ENCODE measurements at places on chromosomes 5 and 9.
A peak's percentile ranks its signal among the peaks of the same experiment; 100 is the strongest.

DNA sequence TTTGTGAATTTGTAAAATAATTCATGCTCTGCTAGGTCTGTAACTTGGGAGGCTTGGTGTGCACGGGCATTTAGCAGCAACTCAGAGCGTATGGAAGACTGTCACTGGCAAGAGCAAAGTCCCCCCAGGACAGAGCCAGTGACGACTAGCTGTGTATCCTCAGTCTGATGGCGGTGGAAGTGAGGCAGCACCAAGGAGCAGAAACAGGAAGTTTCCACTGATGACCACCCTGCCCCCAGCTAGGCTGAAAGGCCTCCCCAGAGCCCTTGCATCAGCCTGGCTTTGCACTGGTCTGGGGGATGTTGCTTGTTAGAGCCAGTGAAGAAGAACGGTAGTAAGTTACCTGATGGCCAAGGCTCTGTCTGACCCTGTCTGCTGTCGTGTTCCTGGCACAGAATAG, 66.8 kb upstream of the ABL1 start:
- no peak for DNase-seq

DNA sequence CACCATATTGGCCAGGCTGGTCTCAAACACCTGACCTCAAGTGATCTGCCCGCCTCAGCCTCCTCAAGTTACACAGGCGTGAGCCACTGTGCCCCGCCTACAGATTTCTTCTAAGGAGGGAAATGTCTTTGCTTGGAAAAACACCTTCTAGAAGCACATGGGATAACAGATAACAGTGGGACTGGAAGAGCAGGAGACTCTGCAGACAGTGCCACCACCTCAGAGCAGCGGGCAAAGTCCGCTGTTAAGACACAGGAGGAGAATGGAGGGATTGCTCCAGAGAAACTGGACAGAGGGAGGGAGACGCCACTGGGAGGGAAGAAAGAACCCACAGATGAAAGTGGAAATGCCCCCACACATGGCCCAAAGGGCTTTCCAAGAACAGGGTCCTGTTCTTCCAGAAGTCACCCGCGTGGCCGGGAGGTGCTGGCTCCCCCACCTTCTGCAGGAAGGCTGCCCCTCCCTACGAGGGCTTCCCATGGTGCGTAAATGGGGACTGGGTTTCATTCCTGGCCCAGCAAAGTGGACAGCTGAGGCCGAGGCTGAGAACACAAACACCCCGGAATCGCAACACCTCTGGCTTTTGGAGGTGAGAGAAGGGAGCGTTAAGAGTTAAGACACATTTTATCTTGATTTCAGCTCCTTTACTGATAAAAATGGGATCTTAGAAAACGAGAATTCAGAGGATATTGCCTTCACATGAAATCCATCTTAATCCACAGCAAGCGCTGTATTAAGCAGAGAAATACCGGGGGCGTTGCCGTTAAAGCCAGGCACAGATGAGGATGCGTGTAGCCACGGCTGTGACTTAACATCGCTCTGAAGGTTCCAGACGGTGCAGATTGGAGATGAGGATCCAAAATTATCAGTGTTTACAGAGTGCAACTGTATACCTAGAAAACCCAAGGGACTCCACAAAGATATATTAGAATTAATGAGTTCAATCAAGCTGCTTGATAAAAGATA, 11.2 kb downstream of the ADAMTS2 start:
- no peak for DNase-seq

DNA sequence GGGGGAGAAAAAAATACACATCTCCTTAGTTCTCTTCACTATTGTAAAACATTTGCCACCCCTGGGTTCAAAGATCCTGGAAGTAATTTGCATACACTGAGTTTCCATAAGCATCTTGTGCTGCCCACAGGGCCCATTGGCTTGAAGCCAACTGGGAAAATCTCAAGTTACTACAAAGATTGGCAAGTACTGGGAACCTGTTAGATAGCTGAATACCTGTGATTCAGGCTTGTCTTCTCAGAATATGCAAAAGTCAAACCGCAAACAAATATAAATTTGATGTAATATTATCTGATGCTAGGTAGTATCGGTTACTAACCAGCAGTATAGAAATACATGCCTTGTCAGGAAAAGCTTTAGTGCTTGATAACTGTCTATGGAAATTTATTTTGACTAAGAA, 156.9 kb upstream of the FST start:
- no peak for DNase-seq

DNA sequence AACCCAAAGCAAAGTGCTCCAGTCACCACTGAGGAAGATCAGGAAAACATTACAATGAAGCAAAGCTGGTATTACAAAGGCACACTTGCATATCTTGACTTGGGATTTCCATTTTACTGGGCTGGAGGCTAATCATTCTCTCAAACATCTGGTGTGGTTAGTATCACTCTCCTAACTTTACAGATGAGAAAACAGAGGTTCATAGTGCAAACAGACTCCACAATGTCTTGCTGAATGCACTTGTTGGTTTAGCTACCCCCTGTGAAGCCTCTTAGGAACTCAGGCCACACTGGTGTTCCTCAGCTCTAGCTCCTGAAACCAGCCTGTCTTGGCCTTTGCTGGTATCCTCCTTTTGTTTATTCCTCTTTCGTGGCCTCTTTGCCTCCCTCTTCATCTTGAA, 29.5 kb upstream of the SMAD5 start:
- no peak for DNase-seq

DNA sequence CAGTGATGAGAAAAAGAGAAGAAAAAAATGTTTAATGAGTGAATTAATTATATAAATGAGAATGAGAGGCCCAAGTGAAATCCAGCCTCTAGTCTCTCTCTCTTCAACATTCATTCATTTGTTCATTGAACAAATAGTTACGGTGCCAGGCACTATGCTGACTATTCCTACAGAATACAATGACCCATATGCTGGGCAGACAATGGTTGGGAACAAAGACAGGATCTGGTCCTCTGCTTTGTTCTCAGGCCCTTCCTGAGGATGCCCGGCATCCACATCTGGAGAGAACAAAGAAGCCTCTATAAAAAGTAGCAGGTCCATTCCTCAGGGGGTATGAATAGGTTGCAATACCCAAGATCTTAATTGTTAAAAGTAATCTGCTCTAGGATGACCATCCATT, 6.9 kb downstream of the ADAM19 start:
- no peak for DNase-seq

DNA sequence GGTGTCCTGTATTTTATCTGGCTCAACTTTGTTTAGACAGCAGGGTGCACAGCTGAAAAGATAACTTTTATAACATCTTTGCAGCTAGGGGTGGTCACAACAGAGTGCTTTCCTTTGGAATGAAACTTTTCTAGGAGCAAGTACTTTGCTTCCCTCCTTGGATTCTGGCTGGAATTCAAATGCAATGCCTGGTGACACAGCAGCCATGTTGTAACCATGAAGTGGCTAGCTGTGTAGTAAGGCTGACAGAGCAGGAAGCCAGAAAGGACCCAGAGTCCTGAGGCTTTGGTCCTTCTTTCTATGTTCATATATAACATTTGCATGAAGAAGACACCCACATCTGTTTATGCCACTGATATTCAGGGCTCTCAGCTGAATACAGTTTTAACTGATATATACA, 48.1 kb downstream of the TENT4A start:
- DNase-seq, result no peak

DNA sequence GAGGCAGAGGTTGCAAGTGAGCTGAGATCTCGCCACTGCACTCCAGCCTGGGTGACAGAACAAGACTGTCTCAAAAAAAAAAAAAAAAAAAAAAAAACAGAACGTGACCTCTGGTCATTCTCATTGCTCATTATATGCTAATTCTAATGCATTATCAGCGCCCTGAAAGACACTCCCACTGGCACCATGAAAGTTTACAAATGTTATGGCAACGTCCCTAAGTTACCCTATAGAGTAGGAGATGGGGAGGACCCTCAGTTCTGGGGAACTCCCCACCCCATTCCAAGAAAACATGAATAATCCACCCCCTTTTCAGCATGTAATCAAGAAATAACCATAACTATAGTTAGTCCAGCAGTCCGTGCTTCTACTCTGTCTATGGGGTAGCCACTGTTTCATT, 48.9 kb upstream of the DENND4C start:
- no peak for DNase-seq

GRCh38 chr5:168798065-168799023, 219.2 kb upstream of the PANK3 start:
- peak; percentile 43 for DNase-seq

GRCh38 chr5:122142480-122143164, 13.3 kb downstream of the ZNF474 start:
- DNase-seq, result no peak

GRCh38 chr5:107557051-107557658, 113.6 kb downstream of the EFNA5 start:
- DNase-seq, result no peak

GRCh38 chr5:90911169-90911568, 352.6 kb downstream of the ADGRV1 start:
- no peak for DNase-seq

DNA sequence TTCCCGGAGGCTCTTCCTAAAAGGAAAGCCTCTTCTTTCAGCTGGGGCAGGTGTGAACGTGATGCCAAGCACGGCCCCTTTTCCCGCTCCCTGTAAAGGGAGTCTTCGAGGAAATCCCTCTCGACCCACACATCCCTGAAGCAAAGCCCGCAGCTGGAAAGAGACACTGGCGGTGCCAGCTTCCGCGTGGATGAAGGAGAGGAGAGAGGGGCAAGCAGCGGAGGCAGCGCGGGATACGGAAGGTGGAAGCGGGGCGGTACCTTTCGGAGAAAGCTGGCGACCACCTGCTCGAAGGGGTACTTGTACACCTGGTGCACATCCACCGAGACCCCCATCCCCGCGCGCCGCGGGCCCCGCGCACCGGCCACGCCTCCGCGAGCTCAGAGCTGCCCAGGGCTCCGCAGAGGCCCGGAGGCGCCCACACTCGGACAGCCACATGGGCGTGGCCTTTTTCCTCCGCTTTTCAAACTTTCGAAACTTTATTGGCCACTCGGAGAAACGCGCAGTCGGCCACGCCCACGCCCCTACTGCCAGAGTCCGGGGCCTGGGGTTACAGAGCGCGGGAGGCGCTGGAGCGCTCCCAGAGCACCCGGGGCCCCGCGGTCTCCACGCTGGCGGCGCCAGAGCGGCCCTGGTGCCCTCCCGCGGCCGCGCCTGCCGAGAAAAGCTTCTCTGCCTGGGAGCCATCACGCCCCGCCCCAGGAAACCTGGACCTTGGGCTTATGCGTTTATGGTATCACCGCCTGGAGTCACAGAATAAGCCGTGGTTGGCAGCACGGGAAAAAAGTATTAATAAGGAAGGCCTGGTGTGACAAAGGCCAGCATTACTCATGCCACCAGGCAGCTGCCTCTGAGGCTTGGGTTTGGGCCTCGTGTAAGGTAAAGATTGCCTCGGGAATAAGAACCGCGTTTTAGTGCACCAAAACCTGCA, at the start of gene PRELID2:
TSS of gene PRELID2 (minus strand) at position 426 of the 931 bp plus-strand sequence. CDS start at position 335, 91 bp downstream.
- DNase-seq, result peak; percentile 44

GRCh38 chr5:159933531-159934485, 17.5 kb downstream of the ADRA1B start:
- DNase-seq, result no peak

Measured in stimulated activated naive CD8-positive, alpha-beta T cell treated with anti-CD3 and anti-CD28 coated beads, Interleukin-15, amount 100 ng/mL, for 72 hours (primary cell).